ENCODE measurements at places on chromosomes 2 and 18. TPM values are rescaled to one million over a fixed set of nuclear protein-coding genes. Genes with fewer than 3 reads are reported as not detected.
A peak's percentile ranks its signal among the peaks of the same experiment; 100 is the strongest.

DNA sequence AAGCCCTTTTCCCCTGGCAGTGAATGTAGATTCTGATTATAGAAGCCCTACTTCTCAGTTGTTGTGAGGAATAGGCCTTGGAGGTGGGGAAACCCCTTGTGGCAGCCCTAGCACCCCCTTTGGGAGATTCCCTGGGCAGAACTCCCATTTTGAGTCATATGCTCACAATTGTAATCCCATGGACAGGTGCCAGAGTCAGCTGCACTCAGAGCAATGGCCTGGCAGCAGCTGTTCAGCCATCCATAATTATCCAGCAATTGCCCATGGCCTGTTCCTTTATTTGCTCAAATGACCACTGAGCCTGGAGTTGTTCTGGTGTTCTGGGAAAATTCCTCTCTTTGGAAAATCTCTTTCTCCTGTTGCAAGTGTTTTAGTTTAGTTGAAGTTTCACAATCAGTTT is 71.7 kb downstream of the PTRHD1 start:
- H3K4me1 ChIP-seq: peaks cover 11% of the 10 kb centered on the region
- H3K27me3 ChIP-seq: no peaks in the 10 kb centered on the region
- no peaks in the 10 kb centered on the region for H3K36me3 ChIP-seq
- DNase-seq: no peak
- no peak overlapping the region for H3K4me3 ChIP-seq
- peak overlapping the region; percentile 67 for H3K27ac ChIP-seq

- no peaks in the 10 kb centered on the region for H3K27me3 ChIP-seq
- no peaks in the 10 kb centered on the region for H3K4me1 ChIP-seq
- no peak overlapping the region for H3K4me3 ChIP-seq
- H3K36me3 ChIP-seq: no peaks in the 10 kb centered on the region
- peak overlapping the region; percentile 79 for H3K27ac ChIP-seq
- DNase-seq: no peak
These were observed 36.5 kb downstream of the ANO7 start for GRCh38 chr2:241224851-241225438.

DNA sequence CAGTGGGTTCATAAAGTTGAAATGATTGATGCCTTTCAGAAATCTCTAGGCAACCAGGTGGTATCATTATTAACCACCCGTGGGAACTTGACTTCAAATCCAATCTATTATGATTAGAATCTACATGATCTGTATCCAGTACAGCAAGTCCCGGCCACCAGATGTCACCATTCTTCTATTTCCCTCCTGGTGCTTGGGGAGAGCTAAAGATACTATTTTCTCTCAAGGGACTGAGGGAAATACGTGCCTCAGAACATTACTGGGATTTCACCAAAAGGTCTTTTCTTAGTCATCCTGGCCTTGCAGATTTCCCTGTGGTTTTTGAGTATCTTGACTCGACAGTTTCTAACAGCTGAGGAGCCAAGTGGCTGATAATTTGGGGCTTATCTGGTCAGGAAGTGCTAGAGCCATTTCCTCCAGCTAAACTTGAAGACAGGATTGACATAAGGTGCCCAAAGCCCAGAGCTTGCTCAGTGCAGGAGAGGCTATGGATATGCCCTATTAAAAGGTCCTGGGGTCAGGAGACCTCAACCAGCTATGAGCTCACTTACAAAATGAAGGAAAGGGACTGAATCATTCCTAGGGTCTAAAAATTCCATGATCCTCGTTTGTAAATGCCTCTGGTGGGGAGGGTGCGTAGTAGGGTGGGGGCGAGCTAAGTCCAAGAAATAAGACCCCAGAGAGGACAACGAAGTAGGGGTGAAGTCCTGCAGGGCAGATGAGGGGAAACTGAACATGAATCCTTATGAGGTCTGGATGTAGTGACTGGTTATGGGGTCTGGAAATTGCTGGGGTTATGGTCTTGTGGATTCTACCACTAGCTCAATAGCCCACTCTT is 135.4 kb upstream of the MGAT5 start:
- peak; percentile 81 for DNase-seq
- H3K27me3 ChIP-seq: no peaks in the 10 kb centered on the region
- H3K4me1 ChIP-seq: peaks cover under 1% of the 10 kb centered on the region
- no peak overlapping the region for H3K4me3 ChIP-seq

GRCh38 chr2:231722721-231723307 is 14.5 kb downstream of the PTMA start:
- no peak overlapping the region for H3K27ac ChIP-seq
- DNase-seq: no peak
- no peaks in the 10 kb centered on the region for H3K4me1 ChIP-seq
- no peak overlapping the region for H3K4me3 ChIP-seq
- no peaks in the 10 kb centered on the region for H3K27me3 ChIP-seq

- H3K4me1 ChIP-seq: no peaks in the 10 kb centered on the region
- no peaks in the 10 kb centered on the region for H3K36me3 ChIP-seq
- no peak overlapping the region for H3K27ac ChIP-seq
- DNase-seq: no peak
These were observed 79.4 kb upstream of the FAM117B start for GRCh38 chr2:202555356-202555755.

GRCh38 chr2:195563857-195564512 is 93.0 kb upstream of the SLC39A10 start:
- H3K36me3 ChIP-seq: no peaks in the 10 kb centered on the region
- no peak for DNase-seq
- no peak overlapping the region for H3K27ac ChIP-seq
- no peaks in the 10 kb centered on the region for H3K27me3 ChIP-seq
- H3K4me3 ChIP-seq: no peak overlapping the region

- no peaks in the 10 kb centered on the region for H3K4me1 ChIP-seq
- DNase-seq: no peak
- no peak overlapping the region for H3K4me3 ChIP-seq
These were observed 189.7 kb upstream of the CDH2 start for GRCh38 chr18:28366676-28367075.

DNA sequence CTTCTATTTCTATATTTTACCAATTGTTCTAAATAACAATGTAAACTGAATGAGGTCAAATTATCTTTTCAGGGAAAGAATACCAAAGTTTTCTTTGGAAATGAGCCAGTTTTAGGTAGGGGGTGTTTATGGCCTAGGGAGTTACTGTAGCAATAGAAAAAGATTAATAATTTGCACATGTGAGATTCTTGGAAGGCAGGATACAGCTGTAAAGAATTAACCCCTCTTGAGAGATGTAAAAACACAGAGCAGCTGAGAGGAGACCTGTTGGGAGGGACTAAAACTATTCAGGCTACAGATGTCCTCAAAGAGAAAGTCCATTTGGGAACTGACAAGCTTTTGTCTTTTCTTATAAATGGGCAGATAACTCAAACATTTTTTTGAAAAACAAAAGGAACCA is 182.2 kb downstream of the FIGN start:
- DNase-seq: no peak
- H3K4me1 ChIP-seq: no peaks in the 10 kb centered on the region
- no peaks in the 10 kb centered on the region for H3K27me3 ChIP-seq

DNA sequence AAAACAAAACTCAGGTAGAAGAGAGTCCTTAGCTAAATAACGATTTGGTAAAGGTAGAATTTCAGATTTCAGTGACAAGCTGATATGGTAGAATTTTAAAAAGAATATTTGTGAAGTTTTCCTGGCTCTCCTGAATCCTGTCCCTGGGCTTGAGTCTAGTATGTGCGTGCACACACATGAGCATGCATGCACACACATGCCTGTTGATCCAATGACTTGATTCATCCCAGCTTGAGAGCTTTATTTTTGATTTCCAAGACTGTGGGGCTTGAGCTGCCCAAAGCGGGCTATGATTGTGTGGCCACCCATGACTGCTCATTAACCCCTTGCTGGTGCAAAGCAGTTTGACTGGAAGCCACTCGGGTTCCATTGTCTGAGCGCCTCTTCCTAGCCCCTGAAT is 9.0 kb downstream of the LIPG start:
- no peaks in the 10 kb centered on the region for H3K27me3 ChIP-seq
- no peak for DNase-seq
- H3K36me3 ChIP-seq: no peaks in the 10 kb centered on the region
- no peak overlapping the region for H3K27ac ChIP-seq
- no peaks in the 10 kb centered on the region for H3K4me1 ChIP-seq

DNA sequence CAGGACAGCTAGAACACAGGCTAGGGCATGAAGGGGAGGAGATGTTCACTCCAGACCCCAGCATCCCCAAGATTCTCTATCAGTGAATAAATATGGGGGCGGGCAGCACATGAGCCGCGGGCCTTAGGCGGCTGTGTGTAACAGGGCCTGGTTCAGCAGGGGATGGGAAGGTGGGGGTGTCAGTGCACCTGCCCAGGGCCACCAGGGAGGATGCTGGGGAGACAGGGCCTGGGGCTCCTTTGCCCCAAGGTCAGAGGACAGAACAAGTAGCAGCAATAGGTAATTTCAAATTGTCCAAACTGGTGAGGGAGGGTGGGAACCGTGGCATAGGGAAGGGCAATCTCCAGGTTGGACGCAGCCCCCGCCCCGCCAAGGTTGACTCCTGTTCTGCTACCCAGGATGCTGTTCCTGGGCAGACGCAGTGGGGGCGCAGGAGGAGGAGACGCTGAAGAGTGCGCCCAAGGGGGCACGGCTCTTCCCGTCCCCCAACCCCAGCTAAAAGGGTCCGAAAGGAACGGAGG is 16.2 kb downstream of the CYP26B1 start:
- H3K4me1 ChIP-seq: no peaks in the 10 kb centered on the region
- DNase-seq: no peak
- H3K4me3 ChIP-seq: no peak overlapping the region
- H3K27ac ChIP-seq: no peak overlapping the region
- no peaks in the 10 kb centered on the region for H3K27me3 ChIP-seq

- H3K4me3 ChIP-seq: no peak overlapping the region
- 0 out of 2 replicates have a peak, but pooled peaks cover 4% of the 10 kb centered on the region for H3K4me1 ChIP-seq
- H3K36me3 ChIP-seq: no peaks in the 10 kb centered on the region
These were observed 164.8 kb downstream of the CCDC85A start for GRCh38 chr2:56348392-56349210.

DNA sequence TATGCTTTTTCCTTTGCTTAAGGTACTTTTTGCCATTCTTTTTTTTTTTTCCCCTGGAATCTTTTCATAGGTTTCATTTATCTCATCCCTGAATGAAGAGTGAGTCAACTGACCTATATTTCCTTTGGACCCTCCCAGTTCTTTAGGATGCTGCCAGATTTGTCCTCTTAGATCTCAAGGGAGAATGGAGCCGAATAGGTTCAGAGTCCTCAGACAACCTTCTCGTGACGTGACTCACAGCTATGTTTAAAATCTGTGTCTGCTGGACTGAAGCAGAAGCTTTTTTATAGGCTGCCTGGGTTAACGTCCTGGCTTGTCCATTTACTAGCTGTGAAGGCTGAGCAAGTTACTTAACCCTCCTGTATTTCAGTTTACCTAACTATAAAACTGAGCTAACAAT is 358.6 kb downstream of the DLGAP1 start:
- H3K4me3 ChIP-seq: no peak overlapping the region
- no peak overlapping the region for H3K27ac ChIP-seq
- no peak for DNase-seq
- no peaks in the 10 kb centered on the region for H3K36me3 ChIP-seq
- H3K27me3 ChIP-seq: no peaks in the 10 kb centered on the region

DNA sequence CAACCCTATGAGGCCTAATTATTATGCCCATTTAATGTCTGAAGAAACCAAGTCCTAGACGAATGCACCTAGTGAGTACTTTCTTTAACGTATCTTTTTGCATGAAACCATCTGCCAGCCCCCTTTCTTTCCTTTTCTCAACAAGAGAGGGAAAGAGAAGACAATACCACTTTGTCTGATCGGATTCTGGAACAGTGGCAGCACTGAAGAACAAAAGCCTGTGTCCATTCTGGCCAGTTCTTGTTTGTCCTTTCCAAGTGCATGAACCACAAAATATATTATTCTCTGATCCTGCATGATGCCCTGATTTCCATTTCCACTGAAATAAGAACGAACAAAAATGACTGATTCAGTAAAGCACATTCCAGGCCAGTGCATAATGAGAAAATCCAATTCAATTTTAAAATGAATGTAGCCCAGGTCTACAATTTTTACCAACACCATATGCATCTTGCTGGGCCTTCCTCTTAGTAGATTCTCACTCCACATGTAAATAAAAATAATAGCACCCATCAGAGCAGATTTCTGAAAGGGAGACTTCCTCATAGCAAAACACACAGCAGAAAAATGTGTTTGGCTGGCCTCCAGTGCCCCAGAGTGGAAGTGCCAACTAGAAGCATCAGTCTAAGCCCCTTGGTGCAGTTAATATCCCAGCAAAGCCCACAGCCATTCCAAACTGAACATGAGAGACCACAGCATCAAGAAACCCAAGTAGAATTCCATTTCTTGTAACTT is 422.6 kb upstream of the ID2 start:
- H3K27ac ChIP-seq: no peak overlapping the region
- DNase-seq: no peak
- H3K36me3 ChIP-seq: no peaks in the 10 kb centered on the region
- no peaks in the 10 kb centered on the region for H3K27me3 ChIP-seq
- H3K4me1 ChIP-seq: no peaks in the 10 kb centered on the region

ATP9B gene
- total RNA-seq: 15.8 TPM

SIX2 gene
- 1.9 TPM for total RNA-seq

MC5R gene
- total RNA-seq: not detected

FSHR gene
- total RNA-seq: 1.0 TPM

STON1 gene
- total RNA-seq: 1.8 TPM

Measured in Caco-2 (cell line).